ENCODE measurements at places on chromosomes 7 and 10.

GRCh38 chr10:103740611-103741010 is 114.8 kb downstream of the SH3PXD2A start:
- DNase-seq, result no peak

DNA sequence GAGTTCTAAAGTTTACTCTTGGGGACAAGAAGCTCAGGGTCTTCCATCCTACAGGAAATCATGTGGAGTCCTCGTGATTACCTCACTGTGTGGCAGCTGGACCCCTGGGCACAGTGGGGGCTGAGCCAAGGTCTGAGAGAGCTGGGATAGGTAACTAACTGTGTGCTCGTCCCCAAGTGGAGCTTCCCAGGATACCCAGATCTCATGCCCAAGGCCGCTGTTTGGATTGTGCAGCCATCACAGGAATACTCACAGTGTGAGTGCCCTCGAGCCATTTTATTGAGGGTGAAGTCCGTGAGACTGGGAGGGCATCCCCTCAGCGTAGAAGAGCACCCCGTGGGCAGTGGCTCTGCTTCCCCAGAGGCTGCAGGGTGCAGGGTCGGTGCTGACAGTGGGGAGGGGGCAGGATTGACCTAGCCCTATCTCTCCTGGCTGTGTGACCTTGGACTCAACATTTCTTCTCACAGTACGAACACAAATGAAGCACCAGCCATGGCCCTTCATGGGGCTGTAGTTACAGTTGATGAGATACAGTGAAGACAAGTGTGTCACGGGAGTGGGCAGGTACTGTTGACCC is 69.6 kb upstream of the LEP start:
- DNase-seq, result no peak

DNA sequence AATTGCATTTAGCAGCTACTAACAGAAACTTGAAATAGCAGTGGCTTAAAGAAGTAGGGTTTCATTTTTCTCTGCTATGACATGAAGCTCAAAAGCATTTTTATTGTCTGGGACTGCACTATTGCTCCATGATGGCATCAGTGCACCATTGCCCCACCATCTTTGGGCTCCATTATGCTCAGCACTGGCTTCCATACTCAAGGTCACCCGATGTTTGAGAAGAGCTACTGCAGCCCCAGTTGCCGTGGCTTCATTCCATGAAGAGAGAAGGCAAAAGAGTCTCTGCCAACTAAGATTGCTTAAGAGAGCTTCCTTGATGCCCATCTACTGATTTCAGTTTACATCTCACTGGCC is 192.2 kb upstream of the LRGUK start:
- DNase-seq, result peak; percentile 15

GRCh38 chr7:29806208-29806994 is at the start of gene WIPF3:
WIPF3 (plus strand) TSS chr7:29806508; CDS start chr7:29834725, 28,217 bp downstream.
- DNase-seq, result peak; percentile 9

- no peak for DNase-seq
These were observed 170.5 kb upstream of the NPSR1 start for GRCh38 chr7:34487391-34488115.

GRCh38 chr10:12709521-12709963 is 292.0 kb downstream of the CCDC3 start:
- no peak for DNase-seq

DNA sequence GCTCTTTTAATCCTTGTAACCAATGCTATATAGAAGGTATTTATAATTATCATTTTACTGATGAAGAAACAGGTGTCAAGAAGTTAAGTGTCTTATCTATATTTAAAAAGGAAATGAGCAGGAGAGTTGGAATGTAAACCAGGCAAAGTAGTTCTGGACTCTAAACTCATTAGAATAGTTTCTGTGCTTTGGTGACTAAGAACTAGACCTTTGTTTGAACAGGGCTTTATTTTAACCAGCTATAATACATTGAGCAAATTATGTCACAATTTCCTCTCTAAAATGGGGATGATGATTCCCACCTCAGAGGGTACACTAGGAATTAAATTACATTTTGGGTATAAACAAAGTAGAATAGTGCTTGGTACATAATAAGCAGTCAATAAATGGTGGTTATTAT is 236.0 kb downstream of the MAGI2 start:
- peak; percentile 26 for DNase-seq

GRCh38 chr7:16515785-16516685 is 10.6 kb upstream of the LRRC72 start:
- no peak for DNase-seq

DNA sequence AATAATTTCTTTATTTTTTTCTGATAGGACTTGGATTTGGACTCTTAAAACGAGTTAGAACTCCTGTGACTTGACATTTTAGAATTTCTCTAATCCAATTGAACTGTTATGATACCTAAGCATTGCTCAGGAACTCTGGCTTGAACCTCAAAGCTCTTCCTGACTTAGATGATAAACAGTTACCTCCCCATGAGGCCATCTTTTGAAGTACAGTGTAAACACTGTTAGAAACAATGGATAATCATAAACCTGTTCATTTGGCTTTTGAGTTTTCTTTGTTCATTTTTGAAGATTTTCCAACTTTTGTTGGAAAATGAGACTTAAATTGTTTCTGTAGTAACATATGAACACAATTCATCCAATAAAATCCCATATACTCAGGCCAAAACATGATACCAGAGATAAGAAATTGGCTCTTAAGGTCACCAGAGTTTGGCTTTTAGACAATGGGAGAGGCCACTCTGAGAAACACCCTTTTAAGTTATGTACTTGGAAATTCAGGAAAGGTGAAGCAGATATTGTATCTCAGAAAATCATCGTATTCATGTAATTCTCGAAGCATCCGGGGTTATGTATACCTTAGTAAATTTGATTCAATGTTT is 59.6 kb downstream of the RUNDC3B start:
- no peak for DNase-seq

Measured in mesenchymal stem cell (in vitro differentiated cells and primary cell).